ENCODE measurements at places on chromosomes 4 and X. TPM values are rescaled to one million over a fixed set of nuclear protein-coding genes. Genes with fewer than 3 reads are reported as not detected.

The NCAPG gene
- 77.7 TPM for total RNA-seq

The TGIF2LX gene
- total RNA-seq = 0.98 TPM

The ZNF141 gene
- total RNA-seq = not detected

The STK32B gene
- total RNA-seq = 0.10 TPM

- DNase-seq = no peak
These were observed 410.6 kb downstream of the HNRNPD start for GRCh38 chr4:81963015-81963762.

- no peak for DNase-seq
These were observed 83.1 kb downstream of the MID1 start for GRCh38 chrX:10537308-10537707.

- no peak for DNase-seq
These were observed 159.6 kb upstream of the ANK2 start for GRCh38 chr4:112889619-112890527.

GRCh38 chr4:82677327-82677726, 115.5 kb upstream of the TMEM150C start:
- no peak for DNase-seq

DNA sequence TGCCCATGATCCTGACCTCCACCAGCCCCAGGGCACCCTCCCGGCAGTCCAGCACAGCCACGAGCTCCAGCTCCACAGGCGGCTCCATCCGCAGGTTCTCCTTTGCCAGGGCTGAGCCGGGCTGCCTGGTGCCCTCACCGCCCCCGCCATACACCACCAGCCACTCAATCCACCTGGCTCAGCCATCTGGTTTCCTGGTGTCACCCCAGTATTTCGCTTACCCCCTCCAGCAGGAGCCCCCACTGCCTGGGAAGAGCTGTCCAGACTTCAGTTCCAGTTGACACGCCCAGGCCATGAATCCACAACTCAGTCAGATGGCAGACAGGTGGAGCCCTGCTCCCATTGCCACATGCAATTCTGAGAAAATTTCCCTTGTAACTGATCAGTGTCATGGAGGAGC, 3.9 kb downstream of the SHISA3 start:
- DNase-seq = no peak

- DNase-seq = peak; percentile 60
These were observed 82.9 kb downstream of the CLCN4 start for GRCh38 chrX:10239611-10240064.

DNA sequence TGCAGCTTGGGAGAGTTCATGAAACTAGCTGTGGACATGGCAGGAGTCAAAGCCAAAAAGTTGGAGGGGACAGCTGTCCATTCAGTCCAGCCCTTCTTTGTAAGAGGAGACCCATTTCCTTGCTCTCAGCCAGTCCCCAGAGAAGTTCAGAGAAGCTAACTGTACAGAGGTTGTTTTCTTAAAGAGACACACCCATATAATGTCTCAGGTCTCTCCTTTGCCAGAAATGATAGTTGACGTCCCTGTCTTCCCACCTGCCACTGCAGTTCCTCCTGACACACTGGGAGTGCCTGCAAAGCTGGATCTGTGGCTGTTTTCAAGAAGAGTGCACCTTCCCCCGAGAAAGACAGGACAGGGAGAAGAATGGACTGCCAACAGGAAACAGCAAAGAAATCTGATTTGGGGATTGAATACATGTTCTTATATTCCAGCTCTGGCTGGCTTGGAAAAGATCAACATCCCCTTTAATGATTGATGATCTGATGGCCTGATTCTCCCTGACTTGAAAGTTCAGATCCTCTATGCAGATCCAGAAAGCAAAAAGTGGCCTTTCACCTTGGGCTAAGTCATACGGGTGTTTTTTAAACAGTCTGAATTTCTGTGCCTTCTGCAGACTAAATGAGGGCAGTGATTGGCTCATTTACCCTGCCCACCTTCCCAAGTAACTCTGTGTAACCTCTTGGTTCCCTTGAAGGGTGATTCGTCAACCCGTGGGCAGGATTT, 87.2 kb downstream of the MAOA start:
- DNase-seq = no peak

DNA sequence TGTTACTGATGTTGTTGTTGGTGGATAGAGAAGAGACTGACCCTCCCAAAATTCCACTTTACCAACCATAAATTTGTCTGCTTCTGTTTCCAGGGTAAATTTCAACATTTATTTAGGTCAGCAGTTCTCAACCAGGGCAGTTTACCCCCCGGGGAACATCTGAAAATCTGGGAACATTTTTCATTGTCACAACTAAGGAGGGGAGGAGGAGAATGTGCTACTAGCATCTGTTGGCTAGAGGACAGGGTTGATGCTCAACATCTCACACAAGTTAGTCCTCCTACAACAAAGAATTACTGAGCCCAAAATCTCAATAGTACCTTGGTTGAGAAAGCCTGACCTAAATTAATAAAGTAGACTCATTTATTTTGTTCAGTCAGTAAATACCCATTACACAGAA, 25.7 kb downstream of the KCTD8 start:
- no peak for DNase-seq
